ENCODE measurements at places on chromosomes 6 and 20.

DNA sequence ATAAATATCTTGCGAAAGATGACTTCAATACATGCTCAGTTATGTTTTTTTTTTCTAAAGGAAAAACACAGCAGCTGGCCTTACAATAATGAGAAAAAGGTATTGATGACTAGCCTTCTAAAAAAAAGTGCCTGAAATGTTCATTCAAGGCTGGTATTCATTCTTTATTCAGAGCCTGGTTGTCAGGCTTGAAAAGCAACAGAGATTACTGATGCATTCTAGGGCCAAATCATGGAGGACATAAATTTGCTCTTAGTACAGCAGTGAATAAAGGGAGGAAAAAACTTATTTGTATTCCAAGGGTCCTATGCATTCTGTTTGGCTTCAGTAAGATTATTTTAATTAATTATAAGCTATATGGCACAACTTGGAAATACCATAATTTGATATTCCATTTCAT is 83.5 kb downstream of the WASF1 start:
- DNase-seq: no peak

DNA sequence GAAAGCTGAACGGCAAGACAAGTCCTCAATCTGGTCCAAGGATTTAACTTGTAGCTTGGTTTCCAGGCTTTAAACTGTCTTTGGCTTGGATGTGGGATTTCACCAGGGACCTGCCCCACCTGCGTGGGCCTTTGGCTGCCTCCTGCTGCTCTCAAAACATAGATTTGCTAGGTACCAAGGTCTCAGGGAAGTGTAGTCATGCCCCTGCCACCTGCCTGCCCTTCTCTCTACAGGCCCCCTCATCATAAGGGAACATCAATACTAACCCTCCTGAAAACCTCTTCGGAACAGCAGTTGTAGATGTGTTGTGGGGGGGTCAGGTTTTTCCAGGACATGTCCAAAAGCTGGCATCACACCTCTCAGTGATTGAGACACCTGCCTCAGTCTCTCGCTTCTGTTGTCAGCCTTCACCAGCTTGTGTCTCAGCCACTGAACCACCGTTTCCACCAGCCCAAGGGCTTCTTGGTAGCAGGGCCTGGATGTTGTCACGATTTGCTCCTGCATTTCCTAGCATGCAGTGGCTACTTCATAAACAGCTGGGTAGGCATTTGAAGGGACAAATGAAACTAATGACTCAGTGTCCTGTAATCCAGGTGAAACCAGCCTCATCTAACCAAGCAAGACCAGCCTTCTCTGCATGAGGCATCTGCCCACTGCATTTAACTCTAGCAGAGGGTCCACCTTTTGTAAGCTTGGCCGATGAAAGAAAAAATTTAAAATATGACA is 141.6 kb upstream of the THBS2 start:
- DNase-seq: no peak

DNA sequence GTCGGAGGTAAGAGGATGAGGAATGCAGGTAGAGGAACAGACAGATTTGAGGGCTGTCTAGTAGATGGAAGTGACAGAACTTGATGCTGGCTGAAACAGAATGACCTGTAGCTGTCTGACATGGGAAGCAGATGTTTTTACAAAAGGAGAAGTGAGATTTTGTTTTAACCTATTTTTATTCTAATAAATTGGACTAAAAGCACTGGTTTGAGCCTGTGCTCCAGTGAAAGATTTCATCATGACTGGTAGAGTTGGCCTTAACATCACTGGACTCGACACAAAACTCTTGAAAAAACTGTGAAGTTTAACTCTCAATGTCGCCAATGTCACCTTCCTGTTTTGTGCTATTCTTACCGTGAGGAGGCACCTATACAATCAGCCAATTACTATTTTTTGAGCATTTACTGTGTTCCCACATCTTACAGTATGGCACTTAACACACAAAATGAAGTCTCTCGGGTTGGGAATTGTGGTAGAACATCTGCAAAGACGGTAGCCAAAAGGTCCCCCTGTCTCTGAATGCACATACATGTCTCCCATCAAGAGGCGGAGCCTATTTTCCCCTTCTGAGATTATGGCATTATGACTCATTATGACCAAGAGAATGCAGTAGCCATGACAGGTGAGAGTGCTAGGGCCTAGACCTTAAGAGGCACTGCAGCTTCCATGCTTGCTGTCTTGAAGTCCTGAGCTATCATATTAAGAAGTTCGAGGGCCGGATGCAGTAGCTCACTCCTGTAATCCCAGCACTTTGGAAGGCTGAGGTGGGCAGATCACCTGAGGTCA is 93.2 kb downstream of the FOXF2 start:
- DNase-seq: no peak

GRCh38 chr6:168856914-168857313 is 396.7 kb downstream of the THBS2 start:
- DNase-seq: no peak

DNA sequence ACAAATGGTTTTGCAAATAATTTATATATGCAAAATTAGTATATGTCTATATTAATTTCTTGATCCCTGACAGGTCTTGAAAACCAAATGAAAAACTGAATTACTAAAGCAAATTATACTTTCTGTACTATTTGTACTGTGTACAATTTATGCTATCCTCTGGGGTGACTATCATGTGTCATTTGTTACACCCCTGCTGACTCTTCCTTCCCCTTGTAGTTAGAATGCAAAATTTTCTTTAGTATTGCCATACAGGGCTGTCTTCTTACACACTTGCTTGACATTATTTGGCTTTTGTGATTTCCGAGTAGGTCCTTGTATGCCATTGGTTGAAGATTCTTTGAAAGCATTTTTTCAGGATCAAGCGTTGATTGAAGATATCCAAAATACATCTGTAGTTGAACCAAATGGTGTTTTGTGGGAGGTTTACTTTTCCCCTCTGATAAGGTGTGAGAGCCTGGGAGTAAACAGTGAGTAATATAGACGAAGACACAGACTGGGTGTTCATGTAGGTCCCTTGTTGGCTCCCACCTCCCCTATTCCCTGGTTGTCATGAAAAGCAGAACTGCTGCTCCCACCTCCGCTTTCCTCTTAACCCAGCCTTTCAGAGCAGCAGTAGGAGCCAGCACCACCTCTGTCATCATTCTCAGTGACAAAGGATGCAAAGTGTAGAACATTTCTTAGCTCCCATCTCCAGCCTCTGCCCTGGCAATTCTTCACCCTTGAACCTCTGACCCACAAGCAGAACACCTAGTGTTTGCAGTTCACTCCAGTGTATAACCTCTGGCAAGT is 29.0 kb downstream of the NCOA7 start:
- DNase-seq: no peak

GRCh38 chr6:20998748-20999448 is 464.6 kb downstream of the CDKAL1 start:
- no peak for DNase-seq

DNA sequence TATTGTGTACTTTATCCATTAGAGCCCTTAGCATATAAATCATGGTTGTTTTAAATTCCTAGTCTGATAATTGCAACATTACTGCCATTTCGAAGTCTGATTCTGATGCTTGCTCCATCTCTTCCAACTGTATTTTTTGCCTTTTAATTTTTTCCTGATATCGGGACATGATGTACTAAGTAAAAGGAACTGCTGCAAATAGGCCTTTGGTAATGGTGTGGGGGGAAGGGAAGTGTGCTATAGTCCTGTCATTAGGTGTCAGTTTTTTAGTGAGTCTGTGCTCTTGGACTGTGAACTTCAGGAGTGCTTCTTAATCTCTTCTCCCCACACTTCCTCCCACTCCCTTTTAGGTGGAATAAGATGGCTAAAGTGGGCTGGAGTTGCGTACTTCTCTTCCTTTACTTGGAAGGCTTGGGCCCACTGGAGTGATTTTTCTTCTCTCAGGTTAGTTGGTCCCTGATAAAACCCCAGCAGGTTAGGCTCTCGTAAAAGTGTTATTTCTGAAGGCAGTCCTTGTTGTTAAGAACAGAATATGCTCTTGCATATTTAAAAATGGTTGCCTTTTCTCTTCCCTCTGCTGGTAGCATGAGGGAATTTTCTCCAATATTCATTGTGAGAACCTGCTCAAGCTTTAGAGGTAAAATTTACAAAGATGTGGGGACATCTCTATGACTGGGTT is 18.1 kb downstream of the STXBP5 start:
- no peak for DNase-seq

- no peak for DNase-seq
Measured at GRCh38 chr6:137794516-137795201, 72.4 kb upstream of the TNFAIP3 start.

GRCh38 chr6:24891004-24891403 is 44.8 kb downstream of the RIPOR2 start:
- no peak for DNase-seq

DNA sequence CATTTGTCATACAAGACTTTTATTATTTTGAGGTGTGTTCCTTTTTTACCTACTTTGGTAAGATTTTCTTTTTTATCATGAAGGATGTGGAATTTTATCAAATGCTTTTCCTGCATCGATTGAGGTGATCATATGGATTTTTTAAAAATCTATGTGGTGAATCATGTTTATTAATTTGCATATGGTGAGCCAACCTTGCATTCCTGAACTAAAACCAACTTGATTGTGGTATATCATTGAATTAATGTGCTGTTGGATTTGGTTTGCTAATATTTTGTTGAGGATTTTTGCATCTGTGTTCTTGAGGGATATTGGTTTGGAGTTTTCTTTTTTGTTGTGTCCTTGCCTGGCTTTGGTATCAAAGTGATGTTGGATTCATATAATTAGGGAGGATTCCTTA is 848.1 kb upstream of the EYS start:
- DNase-seq: no peak

GRCh38 chr6:1701668-1702353 is 92.1 kb downstream of the FOXC1 start:
- no peak for DNase-seq

Measured in iPS DF 6.9 (cell line).